ENCODE measurements at places on chromosomes 1 and 21. TPM values are rescaled to one million over a fixed set of nuclear protein-coding genes. Genes with fewer than 3 reads are reported as not detected.

- DNase-seq: no peak
These were observed 45.3 kb upstream of the COL18A1 start for GRCh38 chr21:45359451-45360217.

DNA sequence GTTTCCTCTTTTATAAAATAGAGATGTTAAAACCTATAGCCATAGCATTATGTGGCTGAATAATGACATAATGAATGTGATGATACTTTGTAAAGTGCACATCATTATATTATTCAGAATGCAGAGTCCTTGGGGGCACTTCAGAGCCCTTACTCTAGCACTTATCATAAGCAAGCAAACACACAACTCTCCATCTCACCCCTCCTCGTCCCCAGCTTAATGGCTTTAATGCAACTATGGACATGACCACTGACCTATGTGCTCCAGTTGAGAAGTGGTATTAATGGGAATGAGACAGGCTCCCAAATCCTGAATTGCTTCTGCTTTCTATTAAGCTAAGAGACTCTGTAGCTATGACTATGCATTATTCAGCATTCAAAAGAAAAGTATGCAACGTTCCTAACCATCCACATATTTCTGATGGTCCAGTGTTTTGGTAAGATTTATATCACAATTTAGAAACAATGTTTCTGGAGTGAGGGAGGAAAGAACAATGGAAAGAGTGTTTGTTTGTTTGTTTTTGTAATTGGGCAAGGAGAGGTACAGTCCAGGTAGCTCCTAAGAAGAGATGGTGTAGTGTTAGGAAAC lies 194.0 kb upstream of the PLXNA2 start:
- DNase-seq: no peak

DNA sequence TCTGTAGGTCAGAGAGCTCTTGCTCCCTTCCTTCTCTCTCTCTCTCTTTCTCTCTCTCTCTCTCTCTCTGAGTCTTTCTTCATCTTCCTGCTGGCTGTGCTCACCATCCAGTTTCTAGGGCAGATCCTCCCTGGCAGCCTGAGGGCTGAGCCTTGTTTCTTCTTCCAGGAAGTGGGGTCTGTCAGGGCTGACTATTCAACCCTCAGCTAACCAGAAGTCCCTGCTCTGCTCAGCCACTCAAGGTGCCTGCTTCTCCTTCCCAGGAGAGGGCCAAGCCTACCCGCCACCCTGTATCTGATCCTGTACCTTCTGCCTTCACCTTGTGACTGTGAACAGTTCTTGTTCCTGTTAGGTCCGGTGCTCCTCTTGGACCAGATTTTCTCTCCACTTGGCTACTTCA lies 107.6 kb upstream of the ETV3 start:
- DNase-seq: no peak

DNA sequence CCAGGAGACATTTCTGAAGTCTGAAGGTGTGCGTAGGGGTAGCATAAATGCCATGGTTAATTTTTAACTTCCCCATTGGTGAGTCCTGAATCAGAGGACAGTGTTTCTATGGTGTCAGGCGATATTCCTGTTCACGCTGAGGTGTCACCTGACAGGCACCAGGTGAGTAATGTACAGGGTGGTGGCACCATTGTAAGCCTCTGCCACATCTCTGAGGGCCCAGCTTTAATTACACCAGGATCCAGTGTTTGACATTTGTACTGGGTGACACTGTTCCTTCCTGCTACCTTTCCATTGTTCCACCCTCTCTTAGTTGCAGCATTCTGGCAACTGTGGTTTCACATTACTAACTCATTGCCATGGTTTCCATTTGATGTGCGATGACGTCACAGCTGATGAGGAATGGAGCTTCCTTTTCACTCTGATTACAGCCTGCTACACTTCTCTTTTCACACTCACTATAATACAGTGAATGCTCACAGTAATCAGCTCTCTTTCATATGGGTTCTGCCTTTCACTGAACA lies 40.6 kb upstream of the MARK1 start:
- DNase-seq: no peak

GRCh38 chr1:7352364-7352763 lies 418.7 kb upstream of the VAMP3 start:
- no peak for DNase-seq

DNA sequence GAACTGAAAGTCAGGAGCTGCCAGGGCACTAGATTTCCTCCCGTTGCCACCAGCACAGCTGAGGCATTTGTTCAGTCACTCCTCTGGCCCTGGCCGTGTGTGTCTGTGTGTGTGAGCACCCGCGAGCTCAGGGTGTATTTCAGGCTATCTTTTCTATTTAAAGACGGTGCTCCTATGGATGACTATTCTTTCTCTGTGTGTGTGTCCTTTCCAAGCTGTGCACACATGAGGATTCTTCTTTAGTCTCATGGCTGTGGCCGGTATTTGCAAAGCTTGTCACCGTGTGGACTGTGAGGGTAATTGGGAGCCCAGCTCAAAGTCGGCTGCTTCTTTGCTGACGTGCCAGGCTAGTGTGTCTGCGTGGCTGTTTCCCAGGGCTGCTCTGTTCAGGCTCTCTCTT lies 3.0 kb upstream of the KCND3 start:
- DNase-seq: no peak

DNA sequence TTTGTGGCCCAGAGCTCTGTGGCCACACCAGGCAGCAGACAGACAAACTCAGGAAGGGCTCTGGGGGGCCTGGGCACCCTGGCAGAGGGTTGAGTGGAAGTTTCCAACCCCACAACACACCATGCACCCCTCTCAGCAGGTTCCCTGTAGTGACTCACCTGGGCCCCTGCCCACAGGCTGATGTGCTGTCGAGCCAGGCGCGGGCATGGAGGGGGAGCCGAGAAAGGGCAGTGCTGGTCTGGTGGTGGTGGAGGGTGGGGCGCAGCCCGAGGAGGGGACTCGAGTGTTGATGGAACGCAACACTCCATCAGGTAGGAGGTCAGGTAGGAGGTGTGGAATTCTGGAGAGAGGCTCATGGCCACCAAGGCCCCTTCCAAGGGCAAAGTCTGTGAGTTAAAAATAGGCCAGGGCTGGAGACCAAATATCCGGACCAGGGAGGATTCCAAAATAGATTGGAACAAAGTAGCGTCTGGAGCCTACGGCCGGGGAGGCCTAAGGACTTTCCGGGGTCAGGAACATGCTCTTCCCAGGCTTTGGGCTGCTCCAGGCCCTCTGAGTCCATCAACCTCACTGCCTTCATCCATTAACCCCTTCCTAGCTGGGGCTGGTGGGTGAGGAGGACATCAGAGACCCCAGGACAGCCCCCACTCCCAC lies 191.5 kb upstream of the AJAP1 start:
- DNase-seq: no peak

GRCh38 chr1:19416921-19417470 lies 68.3 kb downstream of the CAPZB start:
- no peak for DNase-seq

The CD244 gene
- total RNA-seq: not detected

The RBP7 gene
- total RNA-seq: 119 TPM

The DCAF8 gene
- 68.9 TPM for total RNA-seq

The EFNA3 gene
- total RNA-seq: 1.5 TPM
